ENCODE measurements at places on chromosomes 2 and 18.

DNA sequence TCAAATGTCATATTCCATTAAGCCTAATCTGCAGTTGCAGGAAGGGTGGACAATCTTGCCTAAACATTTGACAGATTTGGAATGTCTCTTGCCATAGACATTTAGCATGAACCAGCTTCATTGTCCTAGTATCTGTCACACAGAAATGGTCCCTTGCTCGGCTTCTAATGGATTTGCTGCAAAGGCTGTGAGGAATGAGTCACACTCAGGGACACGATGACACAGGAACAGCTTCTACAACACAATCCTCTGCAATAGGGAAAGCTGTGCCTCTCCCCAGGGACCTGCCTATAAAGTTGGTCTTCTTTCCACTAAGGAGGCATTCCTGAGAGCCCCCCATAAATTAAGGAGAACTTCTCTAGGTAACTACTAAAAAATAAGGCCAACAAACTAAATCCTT, 155.1 kb upstream of the L3MBTL4 start:
- DNase-seq, result no peak

GRCh38 chr2:167345559-167345958, 457.3 kb downstream of the XIRP2 start:
- DNase-seq, result no peak

GRCh38 chr2:26886736-26887135, 38.8 kb downstream of the DPYSL5 start:
- DNase-seq, result no peak

DNA sequence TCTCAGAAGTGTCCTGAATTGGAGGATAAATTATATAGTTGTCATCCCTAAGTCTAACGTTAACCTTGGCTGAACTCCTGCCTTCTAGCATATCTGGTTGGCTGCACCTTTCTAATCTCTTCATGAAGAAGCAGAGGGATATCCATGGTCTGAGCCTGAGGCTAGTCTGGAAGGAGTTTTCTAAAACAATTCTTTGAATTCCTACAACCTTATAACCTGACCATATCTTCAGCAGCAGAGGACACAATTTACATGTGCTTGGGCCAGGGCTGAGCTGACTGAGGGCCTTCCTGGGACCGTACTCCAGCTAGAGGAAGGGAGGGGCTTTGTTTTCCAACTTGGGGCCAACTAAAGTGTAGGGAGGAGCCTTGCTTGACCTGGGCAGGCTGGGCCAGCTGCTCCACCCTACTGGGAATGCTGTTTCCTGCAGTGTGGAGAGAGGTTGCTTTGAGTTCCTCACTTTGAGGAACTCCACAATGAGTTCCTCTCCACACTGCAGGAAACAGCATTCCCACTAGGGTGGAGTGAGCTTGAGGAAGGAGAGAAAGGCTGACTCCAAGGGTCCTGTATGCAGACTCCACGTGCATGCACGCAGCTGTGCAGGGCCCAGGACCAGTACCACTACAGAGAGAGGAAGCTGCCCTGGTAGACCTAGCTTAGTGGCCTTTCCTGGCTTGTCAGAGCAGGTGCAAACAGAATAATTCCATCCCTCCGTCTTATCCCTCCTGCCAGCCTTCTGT, 19.6 kb downstream of the CEP68 start:
- peak; percentile 48 for DNase-seq

- no peak for DNase-seq
These were observed 221.3 kb downstream of the BCL2 start for GRCh38 chr18:63098018-63098981.

DNA sequence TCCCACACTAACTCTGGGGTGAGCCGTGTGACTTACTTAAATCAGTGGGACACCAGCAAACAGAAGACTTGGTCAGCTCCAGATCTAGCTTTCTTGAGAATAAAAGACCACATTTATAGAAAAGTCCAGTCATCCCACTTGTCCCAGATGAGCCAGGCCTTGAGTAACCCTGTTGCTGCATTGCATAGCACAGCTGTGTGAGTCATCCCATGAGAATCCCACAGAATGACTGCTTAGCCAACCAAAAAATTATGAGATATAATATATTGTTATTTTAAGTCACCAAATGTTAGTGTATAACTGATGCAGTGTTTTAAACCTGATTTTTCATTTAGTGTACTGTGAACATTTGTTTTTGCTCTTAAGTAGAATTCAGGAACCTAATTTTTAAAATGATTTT, 94.2 kb upstream of the FSHR start:
- peak; percentile 86 for DNase-seq

DNA sequence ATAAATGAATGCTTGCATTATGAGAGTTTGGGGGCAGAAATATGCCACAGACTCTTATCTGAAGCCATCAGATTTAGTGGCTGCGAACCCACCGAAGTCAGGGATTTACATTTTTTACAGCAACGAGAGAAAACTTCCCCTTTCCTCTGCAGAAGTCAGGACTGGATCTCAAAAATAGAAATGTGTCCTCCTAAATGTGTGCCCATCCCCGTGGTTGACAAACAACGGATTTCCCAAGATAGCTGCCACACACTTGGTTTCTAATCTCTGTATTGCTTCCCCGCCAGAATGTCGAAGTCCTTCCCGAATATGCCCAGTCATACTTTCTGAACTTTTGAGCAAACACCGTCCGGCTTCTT, 879 bp upstream of the ADAM23 start:
- no peak for DNase-seq

DNA sequence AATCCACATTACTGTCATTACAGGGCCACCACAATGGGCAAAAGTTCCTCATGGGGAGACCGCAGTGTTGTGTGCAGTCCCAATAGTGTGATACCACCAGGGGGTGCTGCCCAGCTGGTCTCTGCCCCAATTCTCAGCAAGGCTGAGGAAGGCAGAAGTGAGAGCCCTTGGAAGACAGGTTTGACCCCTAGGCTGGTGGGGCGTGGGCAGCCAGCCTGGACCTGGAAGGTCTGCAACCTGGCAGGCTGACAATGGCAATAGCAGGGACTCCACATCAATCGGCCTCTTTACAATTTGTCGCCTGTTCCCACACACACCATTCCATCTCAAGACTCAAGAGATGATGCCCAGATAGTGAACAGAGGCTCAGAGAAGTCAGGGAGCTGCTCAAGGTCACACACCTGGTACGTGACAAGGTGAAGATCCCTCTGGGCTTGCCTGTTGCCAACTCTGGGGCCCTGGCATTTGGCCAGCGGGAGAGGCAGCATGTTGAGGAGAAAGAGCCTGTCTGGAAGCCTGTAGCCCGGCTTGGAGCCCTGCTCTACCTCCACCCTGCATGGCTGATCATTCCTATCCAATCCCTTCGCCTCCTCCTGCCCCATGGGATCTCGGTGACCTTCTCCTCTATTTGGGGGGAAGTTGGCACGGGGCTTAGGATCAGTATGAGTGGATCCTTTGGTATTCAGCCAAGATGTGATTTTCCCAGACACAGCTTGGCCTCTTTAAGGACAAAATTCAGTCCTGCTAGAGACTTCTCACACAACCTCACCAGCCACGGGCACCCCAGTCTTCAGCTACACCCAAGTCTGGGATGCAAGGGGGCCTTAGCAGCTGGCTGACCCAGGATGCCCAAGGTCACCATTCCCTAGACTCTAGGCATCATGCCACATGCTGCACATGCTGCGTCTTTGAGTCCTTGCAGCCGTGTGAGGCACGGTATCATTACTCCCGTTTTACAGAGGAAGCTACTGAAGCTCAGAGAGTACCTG, 2.9 kb upstream of the ATOH8 start:
- DNase-seq, result peak; percentile 73

GRCh38 chr18:28152754-28153153, 24.2 kb downstream of the CDH2 start:
- DNase-seq, result no peak

DNA sequence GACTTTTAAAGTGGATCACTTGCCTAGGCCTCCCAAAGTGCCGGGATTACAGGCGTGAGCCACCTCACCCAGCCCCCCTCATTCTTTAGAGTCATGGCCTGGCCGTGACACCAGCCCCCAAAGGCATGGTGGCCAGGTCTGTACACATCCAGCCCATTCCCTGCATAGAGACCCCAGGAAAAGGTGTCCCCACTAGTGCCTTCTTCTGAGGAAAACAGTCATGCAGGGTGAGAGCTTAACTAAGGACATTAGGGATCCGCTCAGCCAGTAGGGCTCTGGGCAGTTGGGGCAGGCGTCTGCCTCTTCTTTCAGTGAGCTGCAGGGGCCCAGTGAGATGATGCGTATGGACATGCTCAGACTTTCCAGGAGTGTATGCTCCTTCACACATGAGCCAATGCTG, 5.7 kb upstream of the AMER3 start:
- DNase-seq, result no peak

DNA sequence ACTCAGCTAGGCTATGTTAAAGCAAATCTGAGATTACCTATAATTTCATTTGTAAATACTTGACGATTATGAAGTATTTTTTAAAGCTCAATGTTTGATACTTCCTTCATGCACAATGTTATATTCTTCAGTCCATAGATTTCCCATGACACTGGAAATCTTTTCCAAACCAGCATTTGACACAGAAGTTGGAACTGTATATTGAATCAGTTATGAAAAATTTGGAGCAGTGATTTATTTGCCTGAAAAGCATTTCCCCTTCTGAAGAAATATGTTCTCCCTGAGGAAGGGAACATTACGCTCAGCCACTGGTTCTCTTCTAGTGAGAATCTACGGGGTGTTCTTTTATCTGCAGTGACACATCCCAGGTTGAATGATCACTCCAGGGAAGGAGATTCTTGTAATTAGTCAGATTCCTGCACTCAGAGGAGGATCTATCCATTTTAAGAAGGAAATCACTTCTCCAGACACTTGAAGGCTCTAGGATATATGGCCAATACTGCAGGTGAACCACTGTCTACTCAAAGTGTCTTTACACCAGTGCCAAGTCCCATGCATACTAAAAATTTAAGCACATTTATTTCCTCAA, 64.7 kb downstream of the HNRNPLL start:
- DNase-seq, result no peak

GRCh38 chr2:160207804-160208654, 8.0 kb upstream of the ITGB6 start:
- DNase-seq, result peak; percentile 85

GRCh38 chr18:48394176-48394575, 15.0 kb downstream of the ZBTB7C start:
- no peak for DNase-seq

All from fibroblast of villous mesenchyme (primary cell).